Fibroblast of skin of left biceps (primary cell): ENCODE measurements at places on chromosomes 4 and X.

DNA sequence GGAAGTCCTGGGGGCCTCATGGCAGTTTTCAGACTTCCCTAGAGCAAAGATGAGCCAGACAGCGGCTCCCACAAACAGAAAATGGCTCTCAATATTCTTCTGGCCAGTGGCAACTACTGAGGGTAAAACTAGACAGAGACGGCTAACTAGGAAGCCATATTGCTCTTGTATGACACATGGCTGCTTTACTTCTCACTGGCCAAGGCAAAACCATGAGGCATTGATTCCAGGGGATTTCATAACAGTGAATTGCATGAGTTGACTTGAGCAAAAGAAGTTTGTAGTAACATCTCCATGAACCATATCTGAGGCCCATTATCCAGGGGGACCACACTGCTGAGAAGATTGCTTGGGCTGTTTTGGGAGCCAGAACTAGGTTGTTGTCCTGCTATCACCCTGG, 13.7 kb upstream of the TLR8 start:
- DNase-seq, result no peak

DNA sequence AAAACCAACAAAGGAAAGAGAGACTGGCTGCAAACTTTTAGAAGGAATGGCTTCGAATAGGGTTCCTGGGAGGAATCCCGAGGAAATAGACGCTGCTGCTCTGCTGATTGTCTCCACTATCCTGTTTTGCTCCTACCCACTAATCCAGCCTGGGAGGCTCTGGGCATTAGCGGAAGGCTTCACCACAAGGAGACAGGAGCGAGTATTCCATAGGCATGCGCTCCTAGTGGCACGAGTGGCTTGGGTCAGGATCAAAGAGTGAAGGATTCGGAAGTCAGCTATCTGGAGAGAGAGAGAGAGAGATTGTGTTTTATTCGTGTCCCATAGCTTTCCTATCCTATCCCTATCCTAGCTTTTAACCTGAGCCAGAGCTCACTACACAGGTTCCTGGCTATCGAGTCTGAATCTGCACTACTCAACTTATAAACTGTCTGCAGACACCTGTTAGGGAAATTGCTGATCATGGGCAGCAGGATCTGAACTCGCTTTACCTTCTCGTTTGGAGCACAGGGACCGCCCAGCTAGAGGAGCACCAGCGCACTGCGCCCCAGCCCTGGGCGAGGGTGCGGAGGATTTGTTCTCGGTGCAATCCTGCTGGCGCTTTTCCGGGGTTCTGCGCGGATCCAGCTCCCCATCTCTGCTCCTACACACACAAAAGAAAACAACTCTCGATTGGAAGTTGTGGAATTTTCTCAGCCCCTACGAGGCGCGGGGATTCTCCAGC, 740 bp upstream of the NPY2R start:
- no peak for DNase-seq

GRCh38 chr4:137979938-137980337, 262.2 kb downstream of the SLC7A11 start:
- DNase-seq, result no peak

GRCh38 chr4:180668732-180669131, 1574.5 kb upstream of the TENM3 start:
- DNase-seq, result no peak

- DNase-seq, result peak; percentile 72
Measured at GRCh38 chr4:112234952-112235609, 3.5 kb downstream of the AP1AR start.

GRCh38 chr4:38672397-38673129, 8.6 kb downstream of the KLF3 start:
- no peak for DNase-seq

GRCh38 chr4:16154451-16154850, 70.6 kb upstream of the PROM1 start:
- DNase-seq, result no peak

GRCh38 chr4:24855741-24856140, 57.1 kb downstream of the CCDC149 start:
- no peak for DNase-seq

DNA sequence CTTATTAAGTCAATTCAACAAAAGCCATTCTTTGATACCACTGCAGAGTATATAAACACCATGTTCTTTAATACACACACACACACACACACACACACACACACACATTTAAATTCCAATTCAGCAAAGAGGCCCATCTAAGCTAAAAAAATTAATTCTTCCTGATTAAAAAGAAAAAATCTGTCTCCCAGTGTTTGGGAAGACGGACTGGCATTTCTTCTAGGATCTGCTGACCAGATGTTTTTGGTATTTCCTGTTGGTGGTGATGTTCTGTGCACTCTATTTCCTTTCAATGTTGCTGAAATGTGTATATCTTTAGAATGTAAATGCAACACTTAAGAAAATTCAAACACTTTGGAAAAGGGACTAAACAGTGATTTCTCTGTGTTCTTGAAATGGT, 243.8 kb downstream of the THOC2 start:
- peak; percentile 26 for DNase-seq

DNA sequence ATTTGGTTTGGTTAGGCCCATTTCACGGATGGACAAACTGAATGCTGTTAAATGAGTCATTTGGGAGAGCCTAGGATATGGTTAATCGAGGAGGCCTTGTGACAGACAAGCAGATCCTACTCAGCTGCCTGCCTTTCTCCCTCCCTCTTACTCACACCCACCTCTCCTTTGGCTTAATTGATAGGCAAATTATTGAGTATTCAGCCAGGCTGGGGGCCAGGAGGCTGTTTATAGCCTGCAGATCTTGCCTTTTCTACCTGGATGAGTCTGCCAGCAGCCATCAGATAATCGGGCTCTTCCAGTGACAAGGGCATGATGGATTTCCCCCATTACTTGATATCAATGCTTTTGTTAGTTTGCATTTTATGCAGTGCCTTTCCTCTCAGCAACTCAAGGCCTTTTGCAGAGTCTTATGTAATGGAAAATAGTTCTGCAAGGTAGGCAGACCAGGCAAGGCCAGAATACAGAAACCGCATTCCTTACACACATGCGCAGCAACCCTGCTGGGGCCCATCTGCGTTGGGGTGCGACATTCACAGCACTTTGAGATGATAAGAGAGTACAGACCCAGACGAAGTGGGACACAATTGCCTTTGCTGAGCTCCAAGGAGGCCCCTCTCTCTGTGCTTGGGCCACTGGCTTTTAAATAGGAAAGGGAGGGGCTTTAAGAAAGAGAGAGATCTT, 96.2 kb upstream of the ATP6AP2 start:
- no peak for DNase-seq

GRCh38 chrX:115023139-115023538, 5.7 kb upstream of the IL13RA2 start:
- DNase-seq, result peak; percentile 42

GRCh38 chrX:113510586-113510985, 670.0 kb upstream of the AMOT start:
- no peak for DNase-seq

DNA sequence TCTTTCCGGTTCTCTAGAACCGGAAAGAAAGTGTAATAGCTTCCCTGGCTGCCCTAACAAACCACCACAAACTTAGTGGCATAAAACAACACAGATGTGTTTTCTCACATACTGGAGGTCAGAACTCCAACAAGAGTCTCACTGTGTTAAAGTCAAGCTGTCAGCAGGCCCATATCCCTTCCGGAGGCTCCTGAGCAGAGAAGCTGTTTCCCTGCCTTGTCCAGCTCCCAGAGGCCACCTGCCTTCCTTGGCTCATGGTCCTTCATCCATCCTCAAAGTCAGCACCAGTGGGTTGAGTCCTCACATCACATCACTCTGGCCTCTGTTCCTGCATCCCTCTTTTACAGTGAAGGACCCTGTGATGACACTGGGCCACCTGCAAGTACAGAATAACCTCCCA, 49.8 kb upstream of the HMX1 start:
- no peak for DNase-seq

DNA sequence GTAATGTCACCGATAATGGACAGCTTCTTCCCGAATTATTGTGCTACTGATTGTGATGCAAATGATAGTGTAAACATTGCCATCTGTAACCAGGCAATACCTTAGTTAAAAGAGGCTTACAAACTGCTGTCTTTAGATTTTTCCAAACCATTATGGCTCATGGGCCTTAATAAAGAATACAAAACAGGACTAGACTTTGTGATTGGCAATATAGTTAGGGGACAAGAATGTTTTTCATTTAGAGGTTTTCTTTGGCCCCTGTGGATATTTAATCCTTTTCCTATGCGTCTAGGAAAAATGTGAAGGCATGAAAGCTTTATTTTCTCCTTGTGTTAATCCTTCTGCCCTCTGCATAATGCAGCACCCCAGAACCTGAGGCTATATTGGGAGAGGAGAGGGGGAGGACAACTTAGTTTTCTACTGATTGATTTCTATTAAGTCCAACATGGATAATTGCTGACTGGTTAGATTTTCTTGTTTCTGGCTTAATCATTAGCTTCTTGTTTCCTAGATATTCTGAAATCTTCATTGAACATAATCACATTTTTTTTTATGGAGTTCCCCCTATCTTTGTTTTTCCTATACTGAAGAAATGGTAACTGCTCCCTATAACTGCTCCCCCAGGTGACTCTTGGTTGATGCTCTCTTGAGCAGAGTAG, 1.9 kb downstream of the PRPS1 start:
- DNase-seq, result no peak

DNA sequence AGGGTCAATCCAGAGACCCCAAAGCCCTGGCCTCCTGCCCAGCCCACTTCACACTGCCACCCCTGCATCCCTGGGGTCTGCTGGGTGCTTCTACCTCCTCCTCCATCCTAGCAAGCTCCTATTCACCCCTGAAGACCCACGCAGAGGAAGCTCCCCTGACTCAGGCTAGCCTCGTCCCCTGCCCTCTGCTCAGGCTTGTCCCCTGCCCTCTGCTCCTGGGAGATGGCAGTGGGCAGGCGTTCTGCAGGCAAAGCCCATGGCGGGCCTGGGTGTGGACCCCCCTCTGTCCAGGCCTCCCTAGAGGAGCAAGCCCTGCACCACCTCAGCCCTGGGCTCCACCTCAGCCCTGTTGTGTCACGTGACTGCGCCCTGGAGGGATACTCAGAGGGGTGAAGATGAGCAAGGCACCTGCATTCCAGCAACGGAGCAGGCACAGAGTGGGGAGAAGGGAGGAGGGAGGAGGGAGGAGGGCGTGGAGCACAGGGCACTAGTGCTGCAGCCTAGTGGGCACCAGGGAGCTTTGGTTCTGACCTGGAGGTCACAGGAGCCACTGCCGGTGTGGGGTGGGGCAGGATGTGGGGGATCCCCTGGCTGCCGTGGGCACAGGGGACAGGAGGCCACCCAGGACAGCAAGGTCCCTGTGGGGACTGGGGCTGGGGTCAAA, 27.6 kb upstream of the FGFR3 start:
- DNase-seq, result no peak

DNA sequence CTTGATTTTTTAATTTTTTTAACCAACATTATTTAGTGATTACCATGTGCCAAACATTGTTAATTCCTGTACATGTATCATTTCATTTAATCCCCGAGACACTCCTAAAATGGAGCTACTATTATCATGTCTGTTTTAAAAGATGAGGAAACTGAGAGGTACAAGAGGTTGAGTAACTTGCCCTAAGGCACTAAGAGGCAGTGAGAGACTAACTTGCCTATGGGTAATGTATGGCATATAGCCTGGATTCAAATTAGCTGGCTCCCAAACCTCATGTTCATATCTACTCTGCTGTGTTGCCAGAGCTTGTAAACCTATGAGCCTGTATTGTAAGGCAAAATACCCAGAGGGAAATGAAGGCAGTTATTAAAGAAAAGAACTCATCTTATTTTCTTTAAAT, 443.6 kb downstream of the IL15 start:
- no peak for DNase-seq

GRCh38 chrX:6266041-6266440, 37.4 kb upstream of the NLGN4X start:
- no peak for DNase-seq

GRCh38 chrX:41085512-41085877, 250 bp downstream of the USP9X start:
- no peak for DNase-seq

GRCh38 chrX:30027636-30028035, 187.7 kb upstream of the MAGEB2 start:
- no peak for DNase-seq

DNA sequence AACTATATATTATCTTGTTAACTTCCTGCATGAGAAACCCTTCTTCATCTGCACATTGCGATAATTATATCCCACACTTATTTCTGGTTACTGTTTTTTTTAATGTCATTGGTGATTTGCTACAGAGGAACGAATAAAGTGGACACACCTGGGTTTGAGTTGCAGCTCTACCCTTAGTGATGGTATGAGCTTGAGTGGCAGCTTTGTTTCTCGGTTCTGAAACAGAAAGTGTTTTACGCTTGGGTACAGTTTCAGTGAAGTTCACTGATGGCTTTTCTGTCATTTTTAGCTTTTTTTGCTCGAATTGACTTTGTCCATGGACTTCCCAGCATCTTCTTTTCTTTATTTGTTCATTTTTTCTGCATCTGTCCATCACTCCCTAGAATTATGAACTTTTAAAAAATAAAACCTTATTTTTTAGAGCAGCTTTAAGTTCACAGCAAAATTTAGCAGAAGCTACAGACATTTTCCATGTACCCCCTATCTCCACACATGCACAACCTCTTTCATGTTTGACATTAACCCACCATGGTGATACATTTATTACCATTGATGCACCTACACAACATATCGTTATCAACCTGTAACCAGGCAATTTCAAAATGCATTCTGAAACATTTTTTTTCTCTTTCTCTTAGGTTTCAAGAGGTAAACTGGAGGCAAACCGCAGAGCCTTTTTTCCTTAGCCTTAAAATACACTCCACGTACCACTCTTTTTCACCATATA, 1041.6 kb upstream of the PRKX start:
- DNase-seq, result no peak

DNA sequence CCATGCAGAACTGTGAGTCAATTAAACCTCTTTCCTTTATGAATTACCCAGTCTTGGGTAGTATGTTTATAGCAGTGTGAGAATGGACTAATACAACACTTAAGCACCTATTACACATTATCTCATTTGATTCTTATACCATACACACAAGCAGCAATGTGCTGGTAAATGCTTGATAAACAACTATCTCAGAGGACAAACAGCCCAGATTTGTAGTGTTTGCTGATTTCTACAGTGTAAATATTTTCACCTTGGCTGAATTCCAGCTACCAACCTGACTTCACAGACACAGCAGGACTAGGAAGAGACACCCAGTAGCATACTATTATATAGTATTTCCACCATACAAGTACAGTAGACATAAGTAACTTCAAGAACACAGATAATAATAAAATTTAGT, 406.5 kb upstream of the CNKSR2 start:
- no peak for DNase-seq

- no peak for DNase-seq
Measured at GRCh38 chr4:124658795-124659194, 53.7 kb downstream of the ANKRD50 start.

- DNase-seq, result no peak
Measured at GRCh38 chr4:151716324-151716723, 44.5 kb downstream of the GATB start.

- no peak for DNase-seq
Measured at GRCh38 chrX:37860721-37861120, 13.3 kb upstream of the DYNLT3 start.

DNA sequence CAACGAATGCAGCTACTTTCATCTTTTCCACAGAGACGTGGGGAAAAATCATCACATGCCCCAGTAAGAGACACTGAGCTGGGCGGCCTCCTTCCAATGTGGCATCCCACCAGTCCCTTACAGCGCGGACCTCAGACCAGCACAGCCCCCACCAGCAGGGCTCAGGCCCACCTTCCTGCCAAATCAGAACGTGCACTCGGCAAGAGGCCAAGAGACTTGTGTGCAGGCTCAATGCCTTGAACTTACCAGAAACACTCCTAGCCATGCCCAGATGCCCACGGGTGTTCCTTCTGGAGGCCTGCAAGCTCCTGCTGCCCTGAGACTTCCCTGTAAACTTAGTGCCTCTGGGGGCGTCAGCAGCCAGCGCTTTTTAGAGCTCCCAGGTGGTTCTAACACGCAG, 31.2 kb downstream of the WDR1 start:
- DNase-seq, result no peak
